ELR (cell line): ENCODE measurements at places on chromosomes 12 and 14.

DNA sequence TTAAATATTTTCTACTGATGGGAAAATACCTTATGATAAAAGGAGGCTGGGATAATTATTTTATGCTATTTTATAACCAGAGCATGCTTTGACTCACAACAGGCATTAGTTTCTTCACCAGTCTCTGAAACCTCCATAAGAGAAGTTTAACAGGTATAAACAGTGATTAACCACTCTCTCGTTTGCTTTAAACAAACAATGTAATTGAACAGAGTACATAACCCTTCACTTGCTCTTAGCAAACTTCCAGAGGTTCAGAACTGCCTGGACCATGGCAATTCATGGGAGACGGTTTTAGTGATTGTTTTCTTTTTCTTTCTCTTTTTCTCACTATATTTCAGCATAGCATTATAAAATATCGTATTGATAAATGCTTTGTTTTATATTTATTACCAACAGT is 35.3 kb downstream of the CFAP251 start:
- no peak for DNase-seq

- no peak for DNase-seq
Measured at GRCh38 chr14:52275372-52275771, 7.9 kb downstream of the PTGDR start.

GRCh38 chr14:103997391-103997790 is 55.1 kb upstream of the RD3L start:
- DNase-seq = no peak

DNA sequence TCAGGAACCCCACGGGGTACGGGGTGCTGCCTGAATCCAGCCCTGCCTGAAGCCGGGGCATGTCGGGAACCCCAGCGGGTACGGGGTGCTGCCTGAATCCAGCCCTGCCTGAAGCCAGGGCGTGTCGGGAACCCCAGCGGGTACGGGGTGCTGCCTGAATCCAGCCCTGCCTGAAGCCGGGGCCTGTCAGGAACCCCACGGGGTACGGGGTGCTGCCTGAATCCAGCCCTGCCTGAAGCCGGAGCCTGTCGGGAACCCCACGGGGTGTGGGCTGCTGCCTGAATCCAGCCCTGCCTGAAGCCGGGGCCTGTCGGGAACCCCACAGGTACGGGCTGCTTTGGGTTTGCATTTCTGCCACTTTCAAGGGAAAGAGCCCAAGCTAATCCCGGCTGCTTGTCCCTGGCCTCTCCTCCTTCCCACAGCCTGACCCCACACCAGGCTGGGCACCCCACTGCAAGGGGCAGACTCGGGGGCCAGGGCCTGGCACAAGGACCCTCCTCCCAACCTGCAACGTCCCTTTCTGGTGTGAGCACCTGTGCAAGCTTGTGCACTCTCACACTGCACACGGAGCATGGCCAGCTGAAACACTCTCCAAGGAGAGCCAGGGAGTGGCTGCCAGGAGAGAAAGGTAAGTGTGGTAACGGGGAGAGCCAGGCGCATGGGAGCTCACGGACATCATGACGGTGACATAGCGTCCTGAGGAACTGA is 5.6 kb upstream of the FBRSL1 start:
- no peak for DNase-seq

DNA sequence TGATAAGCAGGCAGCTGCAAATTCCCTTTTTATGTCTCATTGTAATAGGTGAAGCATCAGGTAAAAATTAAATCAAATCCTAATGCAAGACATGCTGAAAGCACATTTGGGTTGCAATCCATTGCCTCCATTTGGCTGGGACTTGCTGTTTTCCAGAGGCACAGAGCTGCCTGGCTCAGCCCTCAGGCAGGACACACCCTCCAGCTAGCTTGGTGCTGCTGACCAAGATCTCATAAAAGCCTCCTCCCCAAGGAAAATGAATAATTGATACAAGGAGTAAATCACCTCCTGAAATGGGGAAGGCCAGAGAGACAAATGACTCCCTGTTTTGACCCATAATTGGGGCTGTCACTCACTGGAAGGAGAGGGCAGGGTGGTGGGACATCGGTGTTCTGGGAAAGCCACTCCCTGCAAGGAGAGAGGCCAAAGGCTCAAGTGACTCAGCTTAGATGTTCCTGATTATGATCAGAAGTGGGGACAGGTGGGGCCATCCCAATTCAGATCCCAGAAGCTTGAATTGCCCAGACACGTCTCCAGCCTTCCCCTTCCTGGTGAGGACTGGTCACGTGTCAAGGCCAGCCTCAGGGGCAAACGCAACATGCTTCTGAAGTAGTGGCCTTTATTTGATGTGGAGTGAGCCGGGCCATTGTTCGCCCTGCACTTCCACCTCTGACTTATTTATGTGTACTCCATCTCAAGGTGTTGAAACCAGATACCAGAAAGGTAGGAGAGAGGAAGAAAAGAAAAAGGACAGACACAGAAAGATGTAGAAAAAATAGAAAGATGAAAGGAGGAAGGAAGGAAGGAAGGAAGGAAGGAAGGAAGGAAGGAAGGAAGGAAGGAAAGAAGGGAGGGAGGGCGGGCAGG is 773.7 kb downstream of the BCL11B start:
- DNase-seq = no peak

GRCh38 chr14:64762044-64763034 is 58.1 kb downstream of the PLEKHG3 start:
- DNase-seq = peak; percentile 76

DNA sequence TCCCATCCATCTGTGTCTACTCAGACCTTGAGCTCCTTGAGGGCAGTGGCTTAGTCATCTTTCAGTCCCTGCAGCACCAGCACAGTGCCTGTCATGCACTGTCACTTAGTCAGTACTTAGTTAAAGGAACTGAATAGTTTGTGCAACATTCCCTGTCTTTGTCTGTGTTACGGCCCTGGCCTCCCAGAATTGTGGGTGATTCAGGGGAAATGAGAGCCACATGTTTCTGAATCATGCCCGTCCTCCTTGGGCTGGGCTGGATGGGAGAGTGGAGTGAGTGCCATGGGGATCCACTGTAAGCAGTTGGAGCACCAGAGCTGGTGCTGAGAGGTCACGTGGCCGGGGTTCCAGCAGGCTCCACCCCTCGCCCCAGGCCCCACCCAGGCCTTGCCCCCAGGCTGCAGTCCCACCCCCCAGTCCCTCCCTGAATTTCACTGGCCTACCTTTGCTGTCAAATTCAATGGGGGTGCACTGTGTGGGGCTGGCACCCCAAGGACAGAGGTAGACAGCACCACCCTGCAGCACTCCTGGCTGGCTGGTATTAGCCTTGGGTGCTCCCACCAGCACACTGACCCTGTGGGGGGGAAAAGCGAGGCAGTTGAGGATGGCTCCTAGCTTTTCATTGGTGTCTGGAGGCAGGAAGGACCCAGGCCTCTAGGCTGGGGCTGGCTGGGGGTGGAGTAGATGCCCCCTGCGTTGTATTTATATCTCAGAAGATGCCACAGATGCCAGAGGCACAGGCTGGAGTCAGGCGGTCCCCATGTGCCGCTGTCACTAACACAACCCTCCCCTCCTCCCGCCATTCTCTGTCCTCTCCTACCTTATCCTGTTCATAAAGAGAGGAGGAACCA is 7.5 kb downstream of the ITGA5 start:
- DNase-seq = peak; percentile 99

- DNase-seq = no peak
Measured at GRCh38 chr14:58354808-58355207, 40.9 kb upstream of the TOMM20L start.

- DNase-seq = no peak
Measured at GRCh38 chr14:91344096-91344495, 73.5 kb downstream of the CCDC88C start.

DNA sequence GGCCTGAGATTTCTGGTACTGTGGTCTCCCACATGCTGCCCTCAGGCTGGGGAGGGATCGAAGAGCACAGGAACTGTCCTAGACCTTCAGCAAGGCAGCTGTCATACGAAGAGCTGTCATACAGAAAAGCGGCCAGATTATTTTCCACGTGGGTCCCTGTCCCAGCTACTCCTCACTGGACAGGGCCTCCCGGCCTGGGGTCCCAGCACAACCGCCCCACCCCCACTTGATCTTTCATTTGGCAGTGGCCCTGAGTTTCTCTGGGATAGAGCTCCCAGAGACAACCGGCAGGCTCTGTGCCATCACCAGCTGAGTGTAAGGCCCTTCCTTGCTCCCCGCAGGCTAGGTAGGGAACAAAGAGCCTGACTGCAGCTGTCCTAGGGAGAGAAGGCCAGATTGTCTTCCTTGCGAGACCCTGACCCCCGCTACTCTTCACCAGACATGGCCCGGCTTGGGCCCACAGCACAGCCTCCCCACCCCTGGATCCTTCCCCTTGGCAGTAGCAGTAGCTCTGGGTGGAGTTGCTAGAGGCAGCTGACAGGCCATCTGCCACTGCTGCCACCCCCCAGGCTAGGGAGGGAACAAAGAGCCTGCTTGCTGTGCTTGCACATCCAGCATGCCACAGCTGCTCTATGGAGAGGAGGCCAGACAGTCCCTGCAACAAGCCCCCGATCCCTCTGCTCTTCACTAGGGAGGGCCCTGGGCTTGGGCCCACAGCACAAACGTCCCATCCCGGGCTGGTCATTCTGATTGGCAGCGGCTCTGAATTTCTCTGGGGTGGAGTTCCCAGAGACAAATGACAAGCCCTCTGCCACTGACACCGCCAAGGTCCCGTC is 3.1 kb upstream of the OR4N2 start:
- no peak for DNase-seq

DNA sequence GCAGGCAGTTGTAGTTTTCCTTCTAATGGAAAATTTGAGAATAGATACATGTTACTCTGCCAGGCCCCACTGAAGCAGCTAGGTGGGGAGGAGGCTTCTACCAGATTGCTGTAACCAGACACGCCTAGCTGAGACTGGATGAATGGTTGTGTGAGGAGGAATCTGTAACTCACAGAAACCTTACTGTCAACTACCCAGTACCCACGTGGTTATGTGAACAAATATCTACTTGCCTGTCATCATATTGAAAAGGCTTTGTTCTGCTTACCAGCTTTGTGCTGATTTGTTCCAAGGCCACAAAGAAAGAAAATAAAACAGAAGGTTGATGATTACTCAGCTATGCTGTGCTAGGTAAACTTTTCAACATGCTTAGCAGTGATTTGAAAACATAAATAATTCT is 167.2 kb downstream of the CAPZA3 start:
- no peak for DNase-seq

DNA sequence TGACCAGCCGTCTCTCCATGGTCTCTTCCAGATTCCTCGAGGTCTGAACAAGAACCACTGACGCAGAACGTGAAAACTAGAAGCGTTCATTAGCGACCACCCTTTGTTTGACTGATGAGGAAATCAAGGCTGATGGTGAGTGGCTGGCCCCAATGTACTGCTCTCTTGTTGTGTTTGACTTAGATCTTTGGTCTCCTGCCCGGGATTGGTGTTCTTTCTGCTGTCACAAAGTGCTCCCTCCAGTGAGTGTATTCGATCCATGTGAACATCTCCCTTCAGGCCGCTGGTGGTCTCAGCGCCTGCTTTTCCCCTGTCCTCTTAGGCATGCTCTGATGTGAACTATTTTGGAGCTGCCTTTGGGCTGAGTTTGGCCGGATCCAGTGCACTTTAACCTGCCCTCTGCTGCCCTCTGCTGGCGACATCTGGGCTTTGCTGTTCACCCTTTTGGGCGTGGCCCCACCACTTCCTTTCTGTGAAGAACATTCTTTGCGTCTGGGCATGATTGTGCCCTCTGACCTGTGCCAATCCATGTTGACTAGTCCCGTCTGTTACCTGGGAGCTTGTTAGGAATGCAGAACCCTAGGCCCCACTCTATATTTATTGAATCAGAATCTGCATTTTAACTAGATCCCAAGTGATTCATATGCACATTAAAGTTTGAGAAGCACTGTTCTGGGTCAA is 279.1 kb downstream of the TTC6 start:
- peak; percentile 75 for DNase-seq

DNA sequence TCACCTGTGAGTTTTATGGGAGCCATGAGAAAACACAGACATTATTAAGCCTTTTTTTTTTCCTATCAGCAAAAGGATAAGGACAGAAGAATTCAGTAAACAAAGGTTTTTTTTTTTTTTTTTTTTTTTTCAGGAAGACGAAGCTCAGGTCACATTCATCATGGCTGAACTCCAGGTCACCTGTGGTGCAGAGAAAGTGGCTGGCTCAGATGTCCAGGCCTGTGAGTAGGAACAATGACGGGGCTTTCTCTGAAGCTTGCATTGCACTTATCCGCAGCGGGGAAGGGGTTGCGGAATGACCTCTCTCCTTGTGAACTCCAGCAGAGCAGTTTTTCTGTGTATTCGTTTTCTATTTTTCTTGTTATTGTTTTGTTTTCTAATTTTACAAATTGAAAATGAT is 759.6 kb upstream of the TMEM132C start:
- DNase-seq = no peak

DNA sequence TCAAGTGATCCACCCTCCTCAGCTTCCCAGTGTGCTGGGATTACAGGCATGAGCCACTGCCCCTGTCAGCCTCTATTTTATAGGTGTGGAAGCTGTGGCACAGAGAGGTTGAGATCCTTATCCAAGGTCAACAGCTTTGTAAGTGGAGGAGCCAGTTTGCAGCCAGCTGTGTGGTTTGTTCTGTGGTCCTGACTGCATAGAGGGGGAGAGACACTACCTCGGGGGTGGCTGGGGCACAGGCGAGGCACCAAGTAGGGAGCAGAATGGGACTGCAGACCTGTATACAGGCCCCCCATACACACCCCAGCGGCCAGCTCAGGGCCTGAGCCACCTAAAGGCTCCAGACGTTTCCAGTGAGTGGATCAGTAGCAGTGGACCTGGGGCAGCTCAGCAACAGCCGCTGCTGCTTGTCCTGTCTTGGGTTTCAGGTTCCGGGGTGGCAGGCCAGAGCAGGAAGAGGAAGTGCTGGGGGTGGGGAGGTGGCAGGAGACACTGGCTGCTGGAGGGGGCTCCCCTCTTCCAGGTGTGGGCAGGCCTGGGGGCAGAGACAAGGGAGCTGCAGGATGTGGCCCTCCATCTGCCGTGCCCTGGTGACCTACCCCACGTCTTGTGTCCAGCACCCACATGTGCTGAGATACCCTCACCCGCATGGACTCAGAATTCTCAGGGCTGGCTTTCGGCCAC is 11.0 kb downstream of the ORAI1 start:
- no peak for DNase-seq

DNA sequence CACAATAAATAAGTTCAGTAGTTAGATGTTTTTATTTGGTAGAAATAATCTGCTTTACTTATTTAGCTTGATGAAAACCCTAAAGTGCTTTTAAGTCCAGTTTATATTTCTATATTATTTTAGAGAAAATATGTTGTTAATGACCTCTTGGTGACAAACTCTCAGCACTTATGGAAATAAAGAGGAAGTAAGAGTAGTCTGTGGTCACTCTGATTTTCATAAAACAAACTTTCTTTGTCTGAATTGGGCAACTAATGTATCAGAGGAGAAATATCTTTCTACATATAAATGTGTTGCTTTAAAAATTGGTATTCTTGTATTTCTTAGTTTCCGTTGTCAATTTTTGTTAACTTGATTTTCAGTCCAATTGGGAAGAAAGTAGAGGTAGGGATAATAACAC is 878.9 kb upstream of the SEL1L start:
- DNase-seq = no peak

DNA sequence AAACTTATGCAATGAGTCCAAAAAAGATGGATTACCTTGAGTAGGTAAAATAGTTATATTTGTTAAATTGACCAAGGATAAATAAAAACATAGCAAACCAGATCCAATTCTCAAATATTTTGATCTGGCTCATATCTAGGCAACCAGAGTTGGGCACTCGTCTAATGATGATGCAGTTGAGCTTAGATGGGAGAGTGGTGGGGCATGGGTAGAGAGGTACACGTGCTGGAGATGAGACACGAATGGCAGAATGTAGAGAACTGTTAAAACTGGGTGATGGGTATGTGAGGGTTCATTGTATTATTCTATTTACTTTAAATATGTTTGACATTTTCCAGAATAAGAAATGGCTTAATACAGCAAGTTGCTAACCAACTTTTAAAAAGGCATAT is 7.6 kb upstream of the RNF34 start:
- DNase-seq = no peak

- peak; percentile 82 for DNase-seq
Measured at GRCh38 chr14:50396631-50397389, at the start of gene CDKL1. Gene CDKL1, minus strand, starts transcription at chr14:50396881. Its CDS starts 1,013 bp downstream, at chr14:50395868.
